ENCODE measurements at places on chromosomes 2 and 18.
A peak's percentile ranks its signal among the peaks of the same experiment; 100 is the strongest.

DNA sequence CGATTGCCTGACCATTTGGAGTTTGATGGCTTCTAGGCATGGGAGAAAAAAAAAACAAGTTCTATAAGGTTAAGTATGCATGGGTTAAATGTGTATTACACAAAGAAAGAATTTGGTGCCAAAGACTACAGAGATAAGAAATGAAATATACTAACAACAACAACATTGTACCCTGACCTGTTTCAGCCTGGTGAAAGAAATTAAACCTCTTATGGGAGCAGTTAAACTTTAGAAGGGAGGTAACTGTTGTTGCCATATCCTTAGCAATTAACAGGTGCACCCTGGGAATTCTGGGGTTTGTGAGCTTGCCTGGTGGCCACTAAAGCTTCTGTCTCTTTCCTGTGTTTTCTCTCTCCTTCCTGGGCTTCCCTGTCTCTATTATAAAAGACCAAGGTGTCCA lies 6.5 kb upstream of the IFIH1 start:
- no peak for DNase-seq

GRCh38 chr2:168626647-168627046 lies 170.6 kb downstream of the CERS6 start:
- DNase-seq = no peak

DNA sequence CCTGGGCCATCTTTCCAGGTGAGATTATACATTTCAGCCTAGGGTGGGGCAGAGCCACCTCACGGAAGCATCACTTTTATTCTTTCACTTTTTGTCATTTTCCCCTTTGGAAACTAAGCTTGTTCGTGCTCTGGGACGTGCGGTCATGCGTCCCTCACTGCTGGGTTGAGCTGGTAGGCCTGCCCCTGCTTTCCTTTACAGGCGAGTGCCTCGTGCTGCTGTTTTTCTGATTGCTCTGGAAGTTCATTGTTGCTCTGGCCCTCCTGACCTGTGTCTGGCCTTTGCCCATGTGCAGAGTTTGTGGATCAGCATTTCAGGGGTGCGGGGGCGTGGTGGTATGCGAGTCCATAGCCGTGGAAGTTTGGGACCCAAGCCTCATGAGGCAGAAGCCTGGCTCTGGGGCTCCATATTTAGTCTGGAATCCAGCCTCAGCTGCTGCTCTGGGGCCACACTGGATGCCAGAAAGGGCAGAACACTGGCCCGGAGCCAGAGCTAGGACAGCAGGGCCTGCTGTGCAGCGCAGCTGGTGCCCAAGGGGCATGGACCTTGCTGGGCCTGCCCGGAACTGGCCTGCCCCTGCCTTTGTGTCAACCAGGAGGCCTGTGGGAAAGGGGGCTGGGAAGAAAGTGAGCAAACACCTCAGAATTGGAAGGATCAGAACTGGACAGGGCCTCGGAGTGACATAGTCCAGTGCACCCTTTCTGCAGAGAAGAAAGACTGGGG lies 51.1 kb downstream of the CTIF start:
- no peak for DNase-seq

GRCh38 chr2:27954771-27955383 lies 64.3 kb downstream of the BABAM2 start:
- peak; percentile 18 for DNase-seq

GRCh38 chr2:132953771-132954170 lies 283.8 kb upstream of the LYPD1 start:
- DNase-seq = no peak

GRCh38 chr18:64444819-64445218 lies 295.9 kb upstream of the LINC00305 start:
- no peak for DNase-seq

GRCh38 chr18:74497778-74498177 lies 1.6 kb downstream of the CNDP2 start:
- no peak for DNase-seq

- DNase-seq = no peak
Measured at GRCh38 chr2:220904015-220904414, 668.1 kb downstream of the EPHA4 start.

- no peak for DNase-seq
Measured at GRCh38 chr2:36762764-36763490, 66.4 kb downstream of the VIT start.

DNA sequence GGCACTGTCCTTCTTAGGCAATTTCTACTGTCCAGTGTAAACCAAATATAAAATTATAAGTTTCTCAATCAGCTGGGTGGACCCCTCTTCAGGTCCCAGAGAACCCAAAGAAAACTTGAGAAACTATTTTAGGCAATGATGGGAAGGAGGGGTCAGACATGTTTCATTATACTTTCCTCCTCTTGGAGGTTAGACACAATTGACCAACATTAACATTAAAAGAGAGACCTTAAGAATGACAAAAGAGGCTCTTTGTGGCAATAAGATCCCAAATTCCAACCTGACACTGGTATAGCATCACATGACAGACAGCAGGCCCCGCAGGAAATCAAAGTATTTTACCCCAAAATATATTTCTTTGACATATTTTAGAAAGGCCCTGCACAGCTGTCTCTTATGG lies 73.1 kb downstream of the LRRTM1 start:
- no peak for DNase-seq

DNA sequence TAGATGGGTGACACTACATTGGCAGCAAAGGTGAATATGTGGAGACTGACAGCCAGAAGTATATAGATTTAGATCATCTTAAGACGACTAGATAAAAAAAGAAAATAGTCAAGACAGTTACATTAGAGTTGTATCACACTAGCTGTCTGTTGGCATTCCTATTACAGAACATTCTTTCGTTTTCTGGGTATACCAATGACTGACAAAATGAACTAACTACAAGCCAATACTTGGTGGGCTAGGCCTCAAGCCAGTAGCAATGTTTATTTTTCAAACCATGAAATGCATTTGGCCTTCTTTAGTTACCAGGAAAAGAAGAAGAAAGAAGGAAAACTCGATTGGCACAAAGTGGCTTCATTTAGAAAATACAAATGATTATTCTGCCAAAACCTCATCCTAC lies 944.9 kb upstream of the ZEB2 start:
- no peak for DNase-seq

DNA sequence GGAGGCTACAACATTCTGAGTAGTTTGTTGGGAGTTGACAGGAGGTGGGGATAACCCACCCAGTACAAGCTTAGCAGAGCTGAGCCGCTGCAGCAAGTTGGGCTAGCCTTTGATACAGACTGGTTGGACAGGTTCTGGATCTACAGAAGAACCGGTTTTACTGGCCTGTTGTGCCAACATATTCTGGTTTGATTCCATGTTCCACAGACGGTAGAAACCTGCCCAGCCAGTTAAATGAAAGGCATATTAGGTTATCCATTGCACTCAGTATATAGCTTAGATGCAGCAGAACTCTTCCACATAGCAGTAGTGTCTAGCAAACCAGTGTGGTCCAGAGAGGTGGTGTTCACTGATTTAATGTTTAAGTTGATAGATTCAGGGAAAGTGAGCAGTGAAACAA lies 19.3 kb upstream of the RBBP8 start:
- peak; percentile 86 for DNase-seq

DNA sequence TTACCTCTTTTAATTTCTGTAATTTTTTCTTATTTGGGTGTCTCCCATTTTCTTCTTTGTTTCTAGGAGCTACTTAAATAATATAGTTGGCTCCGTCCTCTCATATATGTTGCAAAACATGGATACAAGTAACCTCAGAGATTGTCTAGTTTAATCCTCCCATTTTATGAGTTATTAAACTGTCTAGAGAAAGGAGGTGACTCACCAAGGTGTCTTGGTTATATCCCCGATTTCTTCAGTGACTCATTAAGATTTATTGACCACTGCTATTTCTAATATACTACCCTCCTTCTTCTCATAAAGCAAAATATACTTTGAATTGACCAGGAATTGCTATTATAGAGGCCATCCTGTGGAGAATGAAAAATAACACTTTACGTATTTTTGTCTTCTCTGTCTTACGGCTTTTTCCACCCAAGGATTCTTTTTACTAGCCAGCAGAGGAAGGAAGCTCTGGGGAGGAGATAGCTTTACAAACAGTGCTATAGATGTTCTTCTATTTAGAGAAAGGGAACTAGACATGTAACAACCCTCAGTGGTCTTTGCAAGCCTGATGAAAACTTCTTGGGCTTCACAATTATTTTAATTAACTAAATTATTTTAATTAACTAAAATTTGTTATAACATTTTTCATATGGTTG lies 300.4 kb upstream of the TNP1 start:
- no peak for DNase-seq

DNA sequence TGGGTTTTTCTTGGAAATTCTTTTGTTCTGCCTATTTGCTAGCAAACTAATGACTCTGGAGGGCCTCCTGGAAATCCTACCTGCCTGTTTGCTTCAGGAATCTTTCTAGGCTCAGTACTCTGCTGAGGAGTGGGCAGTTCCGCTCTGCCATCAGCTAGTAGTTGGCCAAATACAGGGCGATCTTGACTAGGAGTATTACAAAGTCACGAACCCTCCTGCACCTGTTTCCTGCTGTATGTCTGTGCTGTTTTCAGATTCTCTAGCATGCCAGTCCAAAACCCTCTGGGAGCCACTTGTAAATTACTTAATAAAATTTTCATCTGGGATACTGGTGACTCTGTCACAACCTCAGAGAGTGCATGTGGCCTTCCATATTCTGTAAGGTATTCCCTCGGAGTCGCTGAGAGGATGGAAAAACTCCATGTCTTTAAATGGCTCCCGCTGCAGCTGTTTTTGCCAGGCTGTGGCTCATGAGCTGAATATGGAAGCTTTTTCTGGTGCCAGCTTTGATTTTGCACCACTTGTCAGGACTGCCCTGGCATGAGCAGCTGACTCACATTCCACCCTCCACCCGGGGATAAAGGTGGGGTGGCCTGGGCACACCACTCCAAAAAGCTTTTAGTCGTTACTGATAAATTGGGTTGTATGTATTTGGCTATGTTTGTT lies 123.0 kb downstream of the RTN4 start:
- no peak for DNase-seq

GRCh38 chr2:163669506-163669905 lies 66.3 kb downstream of the FIGN start:
- no peak for DNase-seq

- DNase-seq = no peak
Measured at GRCh38 chr2:151338115-151338514, 19.3 kb upstream of the TNFAIP6 start.

GRCh38 chr2:176488431-176488830 lies 219.2 kb downstream of the MTX2 start:
- DNase-seq = no peak

DNA sequence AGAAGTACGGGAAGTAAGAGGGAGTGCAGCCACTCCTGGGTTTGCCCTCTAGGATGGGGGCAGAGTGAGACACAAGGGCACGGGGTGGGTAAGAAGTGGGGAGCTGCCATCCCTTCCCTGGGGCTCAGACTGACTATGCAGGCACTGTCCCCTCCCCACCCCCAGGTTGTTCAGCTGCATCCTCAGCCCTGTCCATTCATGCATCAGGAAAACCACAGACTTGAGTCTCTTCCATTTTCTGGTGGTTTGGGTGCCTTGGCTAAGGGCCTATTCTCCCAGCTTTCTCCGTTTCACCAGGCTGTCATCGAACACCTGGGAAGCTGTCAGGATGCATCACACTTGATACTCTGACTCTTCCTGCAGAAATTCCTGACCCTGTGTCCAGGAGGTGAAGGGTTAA lies 111.9 kb downstream of the TFCP2L1 start:
- no peak for DNase-seq

DNA sequence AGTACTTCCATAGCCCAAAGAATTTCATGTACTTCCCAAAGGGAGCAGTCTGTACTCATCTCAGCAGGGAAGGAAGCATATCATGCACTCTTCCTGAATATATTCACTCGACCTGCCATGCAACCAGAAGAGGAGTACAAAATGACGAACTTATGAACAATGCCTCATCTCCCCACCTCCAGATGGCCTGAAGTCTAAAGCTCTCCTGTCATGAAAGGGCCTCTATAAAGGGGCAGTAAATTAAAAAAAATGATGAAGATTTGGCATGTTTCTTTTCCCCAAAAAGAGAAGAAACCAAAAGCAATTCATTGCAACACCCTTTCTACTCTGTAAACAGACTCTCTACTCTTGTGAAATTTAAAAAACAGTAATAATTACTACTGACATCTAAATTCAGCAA lies 1601.1 kb downstream of the LRP1B start:
- no peak for DNase-seq

- DNase-seq = no peak
Measured at GRCh38 chr2:136246086-136246669, 128.2 kb upstream of the CXCR4 start.

DNA sequence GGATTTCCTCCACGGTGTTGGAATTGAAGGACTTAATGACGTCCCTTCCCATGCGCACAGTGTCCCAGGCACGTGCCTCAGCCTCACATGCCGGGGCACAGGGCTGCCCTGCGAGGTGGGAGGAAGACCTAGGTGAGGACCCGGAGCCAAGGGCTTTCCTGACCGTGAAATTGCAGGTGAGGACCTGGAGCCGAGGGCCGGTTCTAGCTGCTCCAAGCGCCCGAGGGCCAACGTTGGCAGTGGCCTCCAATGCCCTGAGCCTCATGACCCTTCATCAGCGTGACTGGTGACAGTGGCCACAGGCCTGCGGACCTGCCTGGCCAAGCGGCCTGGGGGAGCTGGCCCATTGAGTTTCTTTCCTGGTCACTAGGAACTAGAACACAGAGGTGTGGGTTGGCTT lies 338.2 kb upstream of the MYT1L start:
- no peak for DNase-seq

- DNase-seq = no peak
Measured at GRCh38 chr2:45891719-45892424, 240.4 kb downstream of the PRKCE start.

DNA sequence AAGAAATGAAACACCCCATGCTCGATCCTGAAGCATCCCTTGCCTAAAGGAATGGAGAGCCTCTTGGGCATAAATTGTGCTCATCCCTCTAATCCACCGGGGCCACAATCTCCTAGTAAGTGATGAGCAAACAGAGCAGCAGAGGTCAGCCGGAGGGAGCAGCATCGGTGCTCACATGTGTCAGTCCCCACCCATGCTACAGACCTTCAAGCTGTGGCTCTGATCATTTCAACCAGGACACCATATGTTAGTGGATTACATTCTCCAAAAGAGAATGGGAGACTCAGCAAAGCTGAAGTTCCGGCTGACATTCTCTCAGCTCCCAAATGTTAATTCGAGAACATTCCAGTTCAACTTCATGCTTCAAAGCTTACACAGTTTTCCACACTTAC lies 75.6 kb downstream of the AAK1 start:
- DNase-seq = no peak

- no peak for DNase-seq
Measured at GRCh38 chr18:59514203-59514602, 155.1 kb upstream of the LMAN1 start.

DNA sequence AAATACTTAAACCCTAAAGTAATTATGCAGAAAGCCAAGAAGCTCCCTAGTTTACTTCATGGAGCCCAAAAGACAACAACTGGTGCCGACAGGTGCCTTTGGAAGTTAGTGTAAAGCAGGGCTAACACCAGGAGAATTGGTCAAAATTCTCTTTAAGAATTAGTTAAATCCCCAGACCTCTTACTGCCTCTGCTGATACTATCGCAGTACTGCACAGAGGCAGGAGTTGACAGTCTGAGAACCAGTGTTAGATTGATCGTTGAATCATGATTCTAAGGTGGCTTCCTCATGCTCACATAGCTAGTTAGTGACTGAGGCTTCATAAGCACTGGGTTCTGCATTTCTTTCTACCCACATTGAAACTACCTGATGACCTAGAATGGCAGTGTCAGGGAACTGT lies 445.0 kb downstream of the XIRP2 start:
- no peak for DNase-seq

Measured in Caco-2 (cell line).